Urinary bladder (tissue), 4 donors: ENCODE measurements at places on chromosomes 3 and 15. TPM values are rescaled to one million over a fixed set of nuclear protein-coding genes. Genes with fewer than 3 reads are reported as not detected.

- no peak for DNase-seq
These were observed 74.1 kb downstream of the CACNA2D3 start for GRCh38 chr3:54196360-54196991.

DNA sequence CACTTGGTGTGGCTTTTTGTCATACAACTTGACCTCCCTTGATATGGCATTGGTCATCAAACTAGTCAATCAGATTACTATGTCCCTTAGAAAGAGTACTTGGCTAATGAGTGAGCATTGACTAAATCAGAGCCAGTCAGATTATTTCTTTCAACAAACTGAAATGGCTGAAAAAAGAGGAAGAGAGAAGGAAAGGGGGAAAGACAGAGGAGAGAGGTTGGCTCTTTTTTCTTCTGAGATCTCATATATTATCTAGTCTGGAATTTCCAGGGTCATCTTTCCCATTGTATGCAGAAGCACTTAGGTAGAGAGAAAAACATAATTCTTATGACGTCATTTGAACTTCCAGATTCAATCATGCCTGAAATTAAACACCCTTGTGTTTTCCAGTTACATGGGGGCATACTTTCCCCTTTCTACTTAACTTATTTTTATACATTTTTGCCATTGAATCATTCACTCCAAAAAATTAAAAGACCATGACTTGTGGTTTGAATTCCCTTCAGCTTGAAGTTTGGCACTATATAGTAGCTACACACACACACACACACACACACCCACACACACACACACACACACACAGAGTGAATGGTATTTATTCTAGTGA lies 387.8 kb downstream of the LSAMP start:
- DNase-seq = no peak

- no peak for DNase-seq
These were observed 54.5 kb downstream of the SATB1 start for GRCh38 chr3:18370672-18371071.

DNA sequence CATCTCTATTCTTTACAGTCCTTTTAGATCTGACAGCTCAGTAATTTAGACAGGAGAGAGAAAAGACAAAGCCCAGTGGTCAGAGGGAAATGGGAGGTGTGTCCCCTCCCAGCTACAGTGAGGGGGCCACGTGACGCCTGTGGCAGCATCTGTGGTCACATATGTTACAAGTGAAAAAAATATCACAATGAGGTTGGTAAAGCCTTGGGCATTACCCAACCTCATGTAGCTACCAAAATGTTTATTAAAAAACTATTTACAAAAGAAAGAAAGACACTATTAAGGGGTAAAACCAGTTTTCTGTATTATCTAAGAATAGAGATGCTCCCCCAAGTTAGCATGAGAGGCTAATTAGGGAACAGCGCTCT lies 42.9 kb upstream of the PLCL2 start:
- no peak for DNase-seq

DNA sequence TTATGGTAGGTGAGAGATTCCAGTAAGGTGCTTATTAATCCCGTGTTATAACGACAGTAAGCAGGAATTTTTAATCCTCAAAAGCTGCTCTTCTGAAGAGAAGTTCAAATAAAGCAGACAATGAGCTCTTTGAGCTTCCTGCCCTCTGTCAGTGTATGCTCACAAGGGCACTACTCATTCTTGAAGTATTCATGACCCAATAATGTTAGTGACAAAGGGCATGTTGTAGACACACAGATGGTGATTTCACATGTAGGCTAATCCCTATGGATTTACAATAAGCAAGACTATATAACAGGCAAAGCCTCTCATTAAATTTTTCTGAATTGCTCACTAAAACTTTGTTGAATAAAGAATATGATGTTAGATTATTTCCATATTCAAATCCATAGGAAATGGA lies 578.6 kb downstream of the RSL24D1 start:
- DNase-seq = no peak

- DNase-seq = no peak
These were observed 604.7 kb upstream of the EPHA6 start for GRCh38 chr3:96209699-96210098.

GRCh38 chr3:36969540-36970432 lies 23.1 kb downstream of the EPM2AIP1 start:
- peak; percentile 81 for DNase-seq

GRCh38 chr3:195111319-195111705 lies 159.6 kb downstream of the XXYLT1 start:
- no peak for DNase-seq

DNA sequence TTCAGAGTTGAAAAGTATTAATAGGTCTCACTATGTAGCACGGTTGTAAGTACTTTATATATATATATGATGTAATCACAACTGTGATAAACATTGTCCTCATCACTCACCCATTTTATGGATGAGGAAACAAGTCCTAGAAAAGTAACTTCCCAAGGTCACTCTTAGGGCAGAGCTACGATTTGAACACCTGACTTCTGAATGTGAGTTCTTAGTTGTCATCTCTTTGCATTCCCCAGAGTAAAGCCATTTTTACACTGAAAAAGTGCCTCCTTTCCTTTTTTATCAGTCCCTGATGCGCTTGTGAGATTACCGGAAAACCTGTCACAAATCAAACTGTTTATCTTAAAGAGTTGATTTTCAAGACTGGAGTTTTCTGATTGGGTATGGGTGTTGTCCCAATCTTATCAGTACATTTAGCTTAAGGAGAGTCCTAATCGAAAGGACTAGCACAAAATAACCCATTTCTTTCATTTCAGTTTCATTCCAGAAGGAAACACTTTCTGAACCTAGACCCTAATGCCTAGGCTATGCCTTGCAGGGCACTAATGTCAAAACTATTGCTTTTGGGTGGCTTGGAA lies 2.3 kb upstream of the EDEM1 start:
- DNase-seq = no peak

DNA sequence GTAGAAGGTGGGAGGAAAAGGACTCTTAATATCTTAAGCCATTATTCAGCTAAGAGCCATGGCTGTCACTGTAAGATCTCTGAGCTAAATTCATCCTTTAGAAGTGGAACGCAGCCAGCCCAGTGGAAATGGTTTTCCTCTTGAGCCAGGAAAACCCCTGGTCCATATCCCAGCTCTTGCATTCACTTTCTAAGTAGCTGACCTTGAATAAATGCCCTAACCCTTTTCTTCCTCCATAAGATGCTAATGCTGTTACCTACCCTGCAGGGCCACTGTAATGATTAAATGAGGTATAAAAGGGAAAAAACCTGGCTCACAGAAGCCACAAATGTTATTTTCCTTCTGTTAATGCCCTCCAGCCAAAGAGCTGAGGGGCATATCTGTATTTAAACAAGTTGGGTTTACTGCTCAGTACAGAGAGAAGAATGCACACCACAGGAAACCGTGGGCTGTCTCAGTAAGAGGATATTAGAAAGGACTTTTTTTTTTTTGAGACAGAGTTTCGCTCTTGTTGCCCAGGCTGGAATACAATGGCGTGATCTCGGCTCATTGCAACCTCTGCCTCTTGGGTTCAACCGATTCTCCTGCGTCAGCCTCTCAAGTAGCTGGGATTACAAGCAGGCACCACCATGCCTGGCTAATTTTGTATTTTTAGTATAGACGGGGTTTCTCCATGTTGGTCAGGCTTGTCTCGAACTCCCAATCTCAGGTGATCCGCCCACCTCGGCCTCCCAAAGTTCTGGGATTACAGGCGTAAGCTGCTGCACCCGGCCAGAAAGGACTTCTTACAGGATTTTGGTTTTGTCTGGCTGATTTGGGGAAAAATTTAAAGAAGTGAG lies 6.8 kb downstream of the UBL7 start:
- DNase-seq = no peak

DNA sequence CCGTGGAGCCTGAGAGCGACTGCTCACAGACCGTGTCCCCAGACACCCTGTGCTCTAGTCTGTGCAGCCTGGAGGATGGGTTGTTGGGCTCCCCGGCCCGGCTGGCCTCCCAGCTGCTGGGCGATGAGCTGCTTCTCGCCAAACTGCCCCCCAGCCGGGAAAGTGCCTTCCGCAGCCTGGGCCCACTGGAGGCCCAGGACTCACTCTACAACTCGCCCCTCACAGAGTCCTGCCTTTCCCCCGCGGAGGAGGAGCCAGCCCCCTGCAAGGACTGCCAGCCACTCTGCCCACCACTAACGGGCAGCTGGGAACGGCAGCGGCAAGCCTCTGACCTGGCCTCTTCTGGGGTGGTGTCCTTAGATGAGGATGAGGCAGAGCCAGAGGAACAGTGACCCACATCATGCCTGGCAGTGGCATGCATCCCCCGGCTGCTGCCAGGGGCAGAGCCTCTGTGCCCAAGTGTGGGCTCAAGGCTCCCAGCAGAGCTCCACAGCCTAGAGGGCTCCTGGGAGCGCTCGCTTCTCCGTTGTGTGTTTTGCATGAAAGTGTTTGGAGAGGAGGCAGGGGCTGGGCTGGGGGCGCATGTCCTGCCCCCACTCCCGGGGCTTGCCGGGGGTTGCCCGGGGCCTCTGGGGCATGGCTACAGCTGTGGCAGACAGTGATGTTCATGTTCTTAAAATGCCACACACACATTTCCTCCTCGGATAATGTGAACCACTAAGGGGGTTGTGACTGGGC lies 7.3 kb downstream of the FAM131A start:
- DNase-seq = no peak

- no peak for DNase-seq
These were observed 96.6 kb upstream of the LIMD1 start for GRCh38 chr3:45497963-45498362.

DNA sequence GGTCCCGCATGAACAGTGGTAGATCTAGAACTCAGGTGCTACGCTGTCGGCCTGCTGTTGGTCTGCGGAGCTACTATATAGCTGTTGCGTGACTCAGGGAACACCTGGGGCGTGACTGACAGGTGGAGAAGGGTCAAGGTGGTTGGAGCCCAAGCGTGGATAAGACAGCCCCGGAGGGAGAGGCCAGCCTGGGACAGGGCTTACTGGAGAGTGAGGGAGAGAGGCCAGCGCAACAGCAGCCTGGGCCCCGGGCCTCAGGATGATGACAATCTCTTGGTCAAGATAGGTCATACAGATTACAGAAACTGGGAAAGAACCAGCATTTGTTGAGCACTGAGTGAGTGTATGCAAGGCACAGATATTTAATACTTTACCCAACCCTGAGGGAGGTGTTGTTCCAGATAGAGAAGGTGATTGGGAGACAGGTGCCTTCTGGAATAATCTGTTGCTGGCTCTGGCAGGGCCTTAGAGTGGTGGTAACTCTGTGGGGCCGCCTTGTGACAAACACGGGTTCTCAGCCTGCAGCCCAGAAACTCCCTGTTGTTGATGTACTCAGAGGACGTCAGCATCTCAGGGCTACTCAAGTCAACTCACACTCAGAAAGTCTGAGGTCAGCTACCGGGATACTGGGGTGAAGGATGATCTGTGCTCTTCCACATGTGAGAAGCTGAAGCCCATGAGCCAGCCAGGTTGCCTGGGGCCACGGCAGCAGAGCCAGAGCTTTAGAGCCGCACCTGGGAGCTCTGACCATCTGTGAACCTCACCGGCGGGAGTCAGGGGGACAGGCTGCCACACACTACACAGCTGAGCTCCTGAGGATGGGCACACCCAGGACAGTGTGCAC lies 265.4 kb upstream of the HES1 start:
- DNase-seq = no peak

DNA sequence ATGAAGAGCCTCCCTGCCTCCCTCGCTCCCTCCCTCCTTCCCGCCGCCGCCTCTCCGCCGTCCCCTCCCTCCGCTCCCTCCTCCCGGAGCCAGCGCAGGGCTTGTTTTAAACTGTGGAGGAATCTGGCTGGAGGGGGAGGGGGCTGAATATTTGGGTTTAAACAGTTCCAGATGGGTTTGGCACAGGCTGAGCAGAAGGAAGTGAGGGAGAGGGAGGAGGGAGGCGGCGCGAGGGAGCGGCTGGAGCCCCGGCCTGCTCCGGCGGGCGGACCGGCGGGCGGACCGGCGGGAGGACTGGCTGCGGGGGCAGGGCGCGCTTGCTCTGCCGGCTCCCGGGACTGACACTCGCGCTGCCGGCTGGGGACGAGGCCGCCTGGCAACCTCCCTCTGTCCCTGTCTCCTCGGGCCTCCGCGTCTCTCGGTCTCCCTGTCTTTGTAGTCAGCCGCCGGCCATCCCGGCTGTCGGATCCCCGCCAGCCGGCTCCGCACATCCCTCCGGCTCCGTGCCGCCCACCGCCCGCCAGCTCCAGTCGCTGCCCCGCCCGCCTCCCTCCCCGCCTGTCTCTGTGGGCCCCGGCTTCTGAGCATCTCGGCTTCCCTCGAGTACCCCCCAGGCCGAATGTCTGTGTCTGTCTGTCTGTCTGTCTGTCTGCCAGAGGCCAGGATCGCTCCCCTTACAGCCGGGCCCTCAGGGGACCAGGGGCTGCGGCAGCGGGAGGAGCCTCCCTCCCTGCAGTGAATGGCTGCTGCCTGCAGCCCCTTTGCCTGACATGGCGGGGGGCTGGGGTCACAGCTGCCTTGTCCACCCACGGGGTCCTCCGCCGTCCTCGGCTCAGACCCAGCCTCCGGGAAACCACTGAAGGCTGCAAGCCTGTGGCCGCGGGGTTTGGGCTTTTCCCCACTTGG lies 7.6 kb downstream of the EPHB3 start:
- DNase-seq = peak; percentile 95

DNA sequence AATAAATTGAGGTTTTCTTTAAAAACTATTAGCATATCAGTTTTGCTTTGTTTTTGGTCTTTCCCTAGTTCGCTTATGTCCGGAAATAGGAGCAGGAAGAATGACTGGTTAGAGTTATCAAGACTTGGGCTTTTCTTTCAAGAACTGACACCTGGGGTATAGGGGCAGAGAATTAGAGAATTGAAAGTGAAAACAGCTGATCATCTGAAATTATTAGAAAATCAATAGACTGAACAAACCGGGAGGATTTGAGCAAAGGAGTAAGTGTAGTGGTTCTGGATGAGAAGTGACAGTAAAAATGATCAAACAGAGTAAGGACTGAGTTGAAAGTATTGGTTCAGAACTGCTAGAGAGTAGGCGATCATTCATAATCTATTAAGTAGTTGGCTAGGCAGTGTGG lies 6.0 kb downstream of the MINDY2 start:
- no peak for DNase-seq

DNA sequence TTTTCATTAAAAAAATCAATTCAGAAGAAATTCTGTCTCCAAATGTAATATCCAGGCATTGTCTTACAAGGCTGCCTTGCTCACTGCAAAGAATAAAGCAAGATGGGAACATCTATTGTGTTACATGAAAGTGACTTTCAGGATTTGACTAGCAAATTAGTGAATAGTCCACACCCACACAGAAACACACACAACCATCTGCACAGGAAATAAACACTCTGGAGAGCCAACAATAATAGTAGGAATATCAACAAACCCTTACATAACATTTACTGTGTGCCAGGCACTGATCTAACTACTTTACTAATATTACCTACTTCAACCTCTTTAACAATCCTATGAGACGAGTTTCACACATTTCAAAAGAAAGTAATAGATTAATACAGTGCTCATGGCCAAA lies 28.9 kb upstream of the ZNF385D start:
- DNase-seq = no peak

- DNase-seq = no peak
These were observed 34.3 kb downstream of the ZBTB38 start for GRCh38 chr3:141402476-141403171.

GRCh38 chr3:48135552-48136495 lies 52.4 kb downstream of the CDC25A start:
- no peak for DNase-seq

- no peak for DNase-seq
These were observed 31.6 kb downstream of the DRD3 start for GRCh38 chr3:114147251-114147650.

P2RY1 gene
- 23.7 TPM for total RNA-seq

PLA2G4E gene
- not detected for total RNA-seq

CIDEC gene
- not detected for total RNA-seq

MITF gene
- 13.6 TPM for total RNA-seq

TAGLN3 gene
- total RNA-seq = 3.1 TPM

FANCD2OS gene
- not detected for total RNA-seq

GXYLT2 gene
- 71.5 TPM for total RNA-seq

FAN1 gene
- total RNA-seq = 34.3 TPM
